ENCODE measurements at places on chromosomes 3 and 15.

DNA sequence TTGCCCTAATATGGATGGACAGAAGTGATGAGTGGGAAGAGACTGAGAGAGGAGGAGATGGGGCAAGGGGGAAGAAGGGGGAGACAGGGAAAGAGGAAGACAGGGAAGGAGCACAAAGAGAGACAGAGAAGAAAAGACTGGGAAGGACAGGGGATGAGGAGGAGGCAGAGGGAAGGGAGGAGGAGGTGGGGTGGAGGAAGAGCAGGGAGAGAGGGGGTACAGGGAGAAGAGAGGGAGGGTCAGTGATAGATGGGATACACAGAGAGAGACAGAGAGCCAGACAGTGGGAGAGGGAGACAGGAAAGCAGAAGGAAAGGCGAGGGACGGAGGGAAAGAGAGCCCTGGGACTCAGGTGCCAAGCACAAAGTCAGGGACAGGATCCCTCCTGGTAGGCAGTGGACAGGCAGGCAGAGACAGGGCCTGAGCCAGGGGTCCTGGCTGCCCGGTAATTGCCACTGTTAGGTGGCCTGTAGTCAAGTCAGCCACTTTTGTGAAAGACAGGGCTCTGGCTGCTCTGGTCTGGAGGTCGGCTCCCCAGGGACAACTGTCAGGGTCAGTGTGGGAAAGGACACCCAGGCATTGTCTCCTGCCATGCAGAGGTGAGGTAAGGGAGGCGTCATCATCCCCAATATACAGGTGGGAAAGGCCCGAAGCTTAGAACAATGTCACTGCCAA, 9.8 kb downstream of the VILL start:
- DNase-seq, result no peak

- no peak for DNase-seq
Observed at GRCh38 chr3:149462051-149462450, 12.4 kb upstream of the TM4SF4 start.

DNA sequence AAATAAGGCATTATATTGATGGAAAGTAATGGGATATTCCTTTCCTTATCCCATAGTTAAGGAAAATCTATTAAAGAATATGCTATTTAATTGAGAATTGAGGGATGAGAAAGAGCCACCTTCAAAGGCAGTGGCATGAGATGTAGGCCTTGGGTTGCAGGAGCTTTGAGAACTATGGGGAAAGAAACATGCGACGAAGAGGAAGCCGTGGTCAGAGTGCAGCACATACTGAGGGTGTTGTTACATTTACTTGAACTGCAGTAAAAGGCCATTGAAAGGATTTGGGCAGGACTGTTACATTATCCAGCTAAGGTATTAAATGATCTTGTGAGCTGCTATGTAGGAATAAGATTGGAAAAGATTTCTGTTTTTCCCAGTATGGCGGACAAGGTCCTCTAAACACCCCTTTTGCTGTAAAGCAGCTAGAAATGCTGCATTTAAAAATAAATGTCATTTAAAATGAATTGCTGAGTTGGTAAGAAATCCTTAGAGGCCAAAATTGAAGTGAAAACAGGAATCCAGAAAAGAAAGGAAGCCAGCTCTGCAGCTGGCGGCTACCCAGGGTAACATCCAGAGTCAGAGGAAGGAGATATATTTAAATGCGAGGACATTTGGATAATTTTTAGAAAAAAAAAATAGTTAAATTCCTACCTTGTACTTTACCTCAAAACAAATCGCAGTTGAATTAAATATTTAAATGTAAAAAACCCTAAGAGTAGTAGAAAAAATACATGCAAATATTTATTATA, 61.7 kb downstream of the IL1RAP start:
- no peak for DNase-seq

DNA sequence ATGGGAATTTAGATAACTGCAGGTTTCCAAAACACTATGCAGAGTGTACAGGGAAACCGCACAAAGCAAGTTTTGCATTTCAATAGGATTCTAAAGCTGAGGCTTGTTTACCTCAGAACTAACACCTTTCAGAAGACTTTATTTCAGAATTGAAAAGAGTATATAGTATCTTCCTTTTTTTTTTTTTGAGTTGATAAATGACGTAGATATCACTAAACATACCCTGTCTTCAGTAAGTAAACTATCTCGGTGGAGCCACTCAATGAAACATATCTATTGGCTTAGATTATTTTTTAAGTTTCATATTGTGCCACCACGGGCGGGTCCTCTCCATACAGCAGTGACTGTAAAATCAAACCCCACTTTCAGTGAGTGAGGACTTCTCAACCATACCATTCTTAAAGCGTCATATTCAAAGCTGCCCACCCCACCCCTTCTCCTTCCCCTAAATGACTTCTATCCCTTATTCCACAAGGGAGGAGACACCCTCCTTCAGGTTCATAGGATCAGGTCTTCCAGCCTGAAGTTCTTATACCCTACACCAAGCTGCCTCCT, 2.0 kb upstream of the TBL1XR1 start:
- no peak for DNase-seq

- DNase-seq, result peak; percentile 68
Observed at GRCh38 chr15:89090791-89091626, 2.8 kb downstream of the ABHD2 start.

GRCh38 chr3:100978011-100978659, 15.1 kb downstream of the ABI3BP start:
- DNase-seq, result no peak

DNA sequence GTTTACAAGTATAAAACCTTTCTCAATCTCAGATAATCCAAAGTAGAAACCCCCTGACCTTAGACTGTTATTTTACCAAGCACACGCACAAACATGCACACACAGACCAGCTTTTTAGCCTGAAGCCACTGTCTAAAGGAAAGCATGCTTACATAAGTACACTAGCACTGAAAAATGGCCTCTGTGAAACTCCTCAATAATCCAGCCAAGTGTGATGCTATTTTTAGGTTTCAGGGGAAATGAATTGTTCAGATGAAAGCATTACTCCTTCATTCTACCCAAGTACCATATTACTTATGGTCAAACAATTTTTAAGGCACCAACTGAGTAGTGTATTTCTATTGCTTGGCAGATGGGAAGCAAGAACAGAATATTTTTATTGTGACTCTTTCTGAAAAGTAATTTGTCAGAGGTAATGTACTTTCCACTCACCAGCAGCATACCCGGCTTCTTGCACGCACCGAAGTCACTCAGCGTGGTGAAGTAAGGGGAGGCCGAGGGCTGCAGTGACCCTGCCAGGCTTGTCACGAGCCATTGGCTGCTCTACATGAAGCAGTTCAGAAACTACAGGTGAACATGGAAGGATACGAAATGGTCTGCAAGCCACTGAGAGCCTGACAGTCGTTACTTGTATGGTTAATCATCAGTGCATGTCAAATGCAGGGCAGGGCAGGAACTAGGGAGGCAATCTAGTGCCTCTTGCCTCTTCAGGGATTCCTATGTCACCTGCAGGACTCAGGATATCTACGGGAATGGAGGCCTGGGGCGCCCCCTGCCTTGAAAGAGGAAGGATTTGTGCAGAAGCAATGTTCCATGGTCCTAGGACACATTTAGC, 106.7 kb downstream of the GABRB3 start:
- no peak for DNase-seq

DNA sequence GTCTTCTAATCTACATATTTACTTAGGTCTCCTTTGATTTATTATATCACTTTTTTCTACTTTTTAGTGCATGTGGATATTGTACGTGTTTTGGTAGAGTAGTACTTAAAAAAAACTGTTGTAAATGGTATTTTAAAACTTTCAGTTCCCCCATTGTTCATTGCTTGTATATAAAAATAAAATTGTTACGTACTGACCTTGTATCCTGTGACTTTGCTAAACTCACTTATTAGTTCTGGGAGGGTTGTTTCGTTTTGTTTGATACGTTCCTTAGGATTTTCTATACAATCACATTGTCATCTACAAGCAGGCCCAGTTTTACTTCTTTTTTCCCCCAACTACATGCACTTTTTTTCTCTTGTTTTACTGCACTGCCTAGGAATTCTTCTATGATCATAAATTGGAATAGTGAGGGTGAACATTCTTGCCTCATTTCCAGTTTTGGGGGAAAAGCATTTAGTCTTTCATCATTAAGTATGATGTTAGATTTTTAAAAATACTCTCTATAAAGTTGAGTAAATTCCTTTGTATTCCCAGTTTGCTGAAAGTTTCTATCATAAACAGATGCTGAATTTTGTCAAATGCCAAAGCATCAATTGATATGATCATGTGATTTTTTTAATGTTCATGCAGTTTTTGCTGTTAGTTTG, 33.5 kb upstream of the ACKR4 start:
- no peak for DNase-seq

GRCh38 chr15:62711691-62712454, 330.7 kb upstream of the TPM1 start:
- DNase-seq, result no peak

GRCh38 chr15:96076350-96076749, 254.2 kb upstream of the NR2F2 start:
- DNase-seq, result no peak

- DNase-seq, result no peak
Observed at GRCh38 chr3:38021196-38021595, 8.2 kb downstream of the PLCD1 start.

- no peak for DNase-seq
Observed at GRCh38 chr3:17302170-17302569, 417.4 kb downstream of the PLCL2 start.

- no peak for DNase-seq
Observed at GRCh38 chr3:22568285-22568684, 634.8 kb upstream of the UBE2E2 start.

GRCh38 chr3:42600958-42601675, 631 bp downstream of the NKTR start:
- no peak for DNase-seq

DNA sequence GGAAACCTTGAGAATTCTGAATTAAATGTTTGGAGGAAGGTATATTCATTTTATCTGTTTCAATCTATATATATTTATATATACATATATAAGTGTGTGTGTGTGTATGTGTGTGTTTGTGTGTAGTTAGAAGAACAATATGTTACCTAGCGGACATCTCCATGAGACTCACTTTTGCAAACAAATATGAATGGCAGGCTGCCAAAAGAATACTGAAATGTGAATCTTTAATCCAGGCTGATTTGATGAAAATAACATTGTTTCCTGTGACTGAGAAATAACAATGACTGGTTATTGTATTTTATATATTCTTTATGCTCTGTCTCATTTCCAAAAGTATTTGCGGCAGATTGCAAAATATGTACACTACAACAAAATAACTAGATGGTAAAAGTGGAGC, 255.5 kb upstream of the TGFBR2 start:
- DNase-seq, result no peak

GRCh38 chr3:119769394-119770149, 12.3 kb upstream of the NR1I2 start:
- no peak for DNase-seq

DNA sequence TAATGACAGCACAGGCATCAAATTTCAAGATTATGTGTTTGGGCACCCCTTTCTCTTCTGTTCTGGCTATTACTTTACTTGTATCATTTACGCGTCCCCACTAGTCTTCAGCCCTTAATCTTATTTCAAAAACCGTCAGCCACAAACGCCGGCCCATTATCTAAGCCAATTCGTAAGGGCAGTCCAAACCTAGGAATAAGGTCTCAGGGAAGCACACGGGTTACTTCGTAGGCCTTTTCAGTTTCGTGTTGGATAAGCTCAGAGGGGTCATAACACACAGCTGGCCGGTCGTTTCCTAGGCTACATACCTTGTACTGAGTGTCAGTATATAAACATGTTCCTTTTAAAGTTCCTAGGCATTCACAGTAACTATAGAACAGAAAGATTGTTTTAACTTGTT, 5.1 kb upstream of the DNAAF4 start:
- DNase-seq, result no peak

GRCh38 chr15:84778194-84778593, 29.8 kb downstream of the ZNF592 start:
- no peak for DNase-seq

GRCh38 chr3:56055546-56055945, 412.7 kb downstream of the ERC2 start:
- DNase-seq, result no peak

DNA sequence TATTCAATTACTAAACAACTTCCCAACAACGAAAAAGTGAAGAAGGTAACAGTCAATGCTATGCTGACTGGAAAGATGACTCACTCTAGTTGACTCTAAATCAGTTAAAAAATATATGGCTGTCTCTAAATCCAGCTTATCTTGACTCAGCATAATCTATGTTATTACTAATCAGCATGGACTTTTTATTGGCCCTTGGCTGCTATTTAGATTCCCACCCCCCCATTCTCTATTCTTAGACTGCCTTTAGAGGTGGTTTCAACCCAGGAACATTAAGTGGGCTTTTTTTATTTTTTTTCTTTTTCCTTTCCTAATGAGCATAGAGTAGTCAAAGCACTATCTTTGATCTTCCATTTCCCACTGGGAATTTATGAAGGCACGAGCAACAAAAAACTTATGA, 1.9 kb downstream of the PCOLCE2 start:
- DNase-seq, result no peak

DNA sequence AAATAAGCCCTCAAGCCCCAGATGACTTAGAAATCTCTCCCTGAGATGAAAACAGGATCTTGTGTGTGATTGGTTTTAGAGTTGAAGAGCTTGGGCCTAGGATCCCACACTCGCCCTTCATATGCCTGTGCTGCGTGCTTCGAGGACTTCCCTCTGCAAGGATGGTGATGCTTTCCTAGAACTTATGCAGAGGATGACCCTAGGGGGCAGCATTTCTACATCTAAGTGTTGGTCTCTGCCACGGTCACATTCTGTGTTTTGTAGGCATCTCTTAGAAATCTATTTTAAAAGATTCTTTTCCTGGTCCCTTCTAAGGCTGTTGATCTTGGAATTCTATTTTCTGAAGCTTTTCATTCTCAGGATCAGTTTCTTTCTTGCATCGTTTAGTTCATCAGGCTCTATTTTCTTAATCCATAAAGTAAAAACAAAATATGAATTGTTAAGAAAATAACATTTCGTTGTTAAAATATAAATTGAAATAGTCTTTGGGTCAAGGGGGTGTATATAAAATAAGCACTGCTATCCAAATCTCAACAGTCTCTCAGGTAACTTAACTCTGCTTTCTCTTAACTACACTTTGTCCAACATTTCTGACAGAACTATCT, 45.7 kb downstream of the WDR76 start:
- DNase-seq, result peak; percentile 75

GRCh38 chr15:47367726-47368390, 349.4 kb upstream of the SEMA6D start:
- DNase-seq, result no peak

- no peak for DNase-seq
Observed at GRCh38 chr3:158991146-158991705, 189.4 kb downstream of the MFSD1 start.

DNA sequence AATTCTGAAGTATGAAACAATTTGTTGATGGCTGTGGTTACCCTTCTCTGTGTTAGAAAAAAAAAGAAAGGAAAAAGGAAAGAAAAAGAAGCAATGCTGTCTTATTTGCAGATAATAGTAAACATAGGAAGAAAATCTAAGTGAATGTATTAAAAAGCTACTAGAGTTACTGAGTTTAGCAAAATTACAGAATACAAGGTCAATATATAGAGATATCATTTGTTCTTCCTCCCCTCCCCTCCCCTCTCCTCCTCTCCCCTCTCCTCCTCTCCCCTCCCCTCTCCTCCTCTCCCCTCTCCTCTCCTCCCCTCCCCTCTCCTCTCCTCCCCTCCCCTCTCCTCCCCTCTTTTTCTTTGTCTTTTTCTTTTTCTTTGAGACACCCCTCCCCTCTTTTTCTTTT, 69.1 kb downstream of the ANP32A start:
- DNase-seq, result no peak

GRCh38 chr3:149277331-149277813, 55.7 kb upstream of the CP start:
- no peak for DNase-seq

Data from BE2C (cell line).